ENCODE measurements at places on chromosomes 2 and 18. TPM values are rescaled to one million over a fixed set of nuclear protein-coding genes. Genes with fewer than 3 reads are reported as not detected.

- no peaks in the 10 kb centered on the region for H3K36me3 ChIP-seq
- no peak overlapping the region for H3K4me3 ChIP-seq
- H3K27me3 ChIP-seq: no peaks in the 10 kb centered on the region
- no peaks in the 10 kb centered on the region for H3K4me1 ChIP-seq
Measured at GRCh38 chr2:116810645-116811044, 1003.8 kb upstream of the DDX18 start.

DNA sequence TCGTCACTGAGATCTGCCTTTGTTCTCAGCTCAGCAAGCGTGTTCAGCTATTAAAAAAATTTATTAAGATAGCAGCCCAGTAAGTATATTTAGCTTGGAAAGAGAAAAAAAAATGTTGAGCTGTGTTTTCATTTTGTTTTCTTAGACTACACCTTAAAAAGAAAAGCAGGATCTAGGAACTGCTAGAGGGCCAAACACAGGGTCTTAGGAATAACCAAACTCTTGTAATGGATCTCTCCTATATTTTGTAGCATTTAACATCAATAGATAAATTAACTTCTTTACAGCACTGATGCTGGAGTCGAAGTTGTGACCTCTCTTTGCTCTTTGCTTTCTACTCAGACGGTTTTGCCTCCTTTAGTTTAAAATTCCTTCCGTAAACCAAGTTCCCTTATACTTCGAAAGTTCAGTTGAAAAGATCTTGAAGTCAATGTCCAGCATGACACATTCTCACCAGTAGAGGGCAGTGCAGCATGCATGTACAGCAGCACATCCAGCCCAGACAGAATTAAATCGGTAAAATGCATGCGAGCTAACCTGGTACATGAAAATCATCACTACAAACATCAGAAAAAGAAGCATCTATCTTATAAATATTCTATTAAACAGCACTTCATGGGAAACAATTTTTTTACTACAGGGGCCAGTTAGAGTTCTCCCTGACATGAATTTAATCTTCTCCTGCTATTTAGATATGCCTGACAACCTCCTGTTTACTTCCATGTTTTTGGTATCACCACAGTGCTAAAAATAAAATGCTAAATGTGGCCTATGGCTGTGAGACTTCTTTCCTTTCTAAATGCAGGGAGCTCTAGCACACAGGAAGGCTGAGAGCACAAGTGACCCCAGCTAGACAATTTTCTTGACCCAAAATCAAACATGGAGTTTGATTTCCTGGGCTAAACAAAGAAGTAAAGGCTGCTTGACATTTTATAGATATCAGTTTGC is 48.2 kb upstream of the MAP3K20 start:
- H3K36me3 ChIP-seq: no peaks in the 10 kb centered on the region
- H3K4me3 ChIP-seq: no peak overlapping the region
- H3K4me1 ChIP-seq: peaks cover 5% of the 10 kb centered on the region
- H3K27ac ChIP-seq: no peak overlapping the region
- H3K27me3 ChIP-seq: no peaks in the 10 kb centered on the region
- peak; percentile 77 for DNase-seq

GRCh38 chr2:47917276-47917961 is 11.1 kb upstream of the FBXO11 start:
- no peaks in the 10 kb centered on the region for H3K27me3 ChIP-seq
- H3K36me3 ChIP-seq: no peaks in the 10 kb centered on the region
- no peaks in the 10 kb centered on the region for H3K4me1 ChIP-seq
- H3K4me3 ChIP-seq: no peak overlapping the region
- no peak for DNase-seq

The GPR45 gene
- not detected for total RNA-seq

The PDE11A gene
- total RNA-seq: not detected

GRCh38 chr2:48531141-48531648 is 1.2 kb downstream of the STON1 start:
- DNase-seq: peak; percentile 85
- peak overlapping the region; percentile 79 for H3K4me3 ChIP-seq
- H3K36me3 ChIP-seq: no peaks in the 10 kb centered on the region
- H3K27me3 ChIP-seq: no peaks in the 10 kb centered on the region
- no peak overlapping the region for H3K27ac ChIP-seq

- H3K27me3 ChIP-seq: no peaks in the 10 kb centered on the region
- H3K4me1 ChIP-seq: no peaks in the 10 kb centered on the region
- no peak for DNase-seq
- no peaks in the 10 kb centered on the region for H3K36me3 ChIP-seq
- H3K4me3 ChIP-seq: no peak overlapping the region
Measured at GRCh38 chr2:216235462-216235861, 126.3 kb downstream of the XRCC5 start.

DNA sequence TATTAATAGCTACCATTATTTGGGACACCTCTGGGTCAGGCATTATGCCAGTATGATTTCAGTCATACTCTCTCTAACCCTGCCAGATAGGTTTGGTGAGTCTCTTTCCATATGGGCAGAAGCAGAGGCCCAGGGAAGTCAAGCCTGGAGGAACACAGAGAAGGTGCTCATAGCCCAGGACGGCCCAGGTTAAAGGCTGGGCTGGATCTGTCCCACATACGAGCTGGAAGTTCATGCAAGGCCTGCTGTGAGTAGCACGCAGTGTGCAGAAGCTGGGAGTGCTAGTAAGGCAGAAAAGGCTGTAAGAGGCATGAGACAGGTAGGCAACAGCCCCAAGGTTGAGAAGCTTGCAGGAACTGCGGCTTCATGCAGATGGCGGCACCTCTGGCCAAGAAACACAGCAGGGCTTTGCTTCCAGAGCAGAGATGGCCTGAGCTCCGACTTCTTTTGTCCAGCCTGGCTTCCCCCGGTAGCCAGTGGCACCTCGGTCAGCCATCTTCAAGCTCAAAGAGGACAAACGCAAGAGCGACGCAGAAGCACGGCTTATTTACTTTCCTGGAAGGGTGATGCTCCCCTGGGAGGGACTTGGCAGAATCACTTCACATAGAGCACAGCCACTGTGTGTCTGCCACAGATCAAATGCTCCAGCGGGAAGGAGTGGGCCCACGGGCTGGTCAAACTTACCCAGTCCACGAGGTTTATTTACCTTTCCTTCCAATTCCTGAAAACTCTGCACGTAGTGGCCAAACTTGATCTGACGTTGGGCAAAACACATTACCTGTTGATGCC is 58.5 kb upstream of the MAP4K4 start:
- H3K27ac ChIP-seq: no peak overlapping the region
- no peak for DNase-seq
- H3K4me3 ChIP-seq: no peak overlapping the region
- no peaks in the 10 kb centered on the region for H3K27me3 ChIP-seq

GRCh38 chr18:5884375-5884774 is 10.9 kb downstream of the TMEM200C start:
- no peaks in the 10 kb centered on the region for H3K4me1 ChIP-seq
- no peaks in the 10 kb centered on the region for H3K36me3 ChIP-seq
- no peak overlapping the region for H3K4me3 ChIP-seq
- DNase-seq: no peak
- H3K27me3 ChIP-seq: no peaks in the 10 kb centered on the region

All from fibroblast of lung (primary cell).